ENCODE measurements at places on chromosomes 3 and 15. TPM values are rescaled to one million over a fixed set of nuclear protein-coding genes. Genes with fewer than 3 reads are reported as not detected.

HTR3E gene
- not detected for total RNA-seq

GRCh38 chr3:9615003-9615628, 34.2 kb upstream of the MTMR14 start:
- DNase-seq, result no peak

HIGD1A gene
- total RNA-seq, result 289 TPM

- DNase-seq, result no peak
These were observed 66.6 kb downstream of the CBLB start for GRCh38 chr3:105802118-105802706.

NEK11 gene
- 3.6 TPM for total RNA-seq

DNA sequence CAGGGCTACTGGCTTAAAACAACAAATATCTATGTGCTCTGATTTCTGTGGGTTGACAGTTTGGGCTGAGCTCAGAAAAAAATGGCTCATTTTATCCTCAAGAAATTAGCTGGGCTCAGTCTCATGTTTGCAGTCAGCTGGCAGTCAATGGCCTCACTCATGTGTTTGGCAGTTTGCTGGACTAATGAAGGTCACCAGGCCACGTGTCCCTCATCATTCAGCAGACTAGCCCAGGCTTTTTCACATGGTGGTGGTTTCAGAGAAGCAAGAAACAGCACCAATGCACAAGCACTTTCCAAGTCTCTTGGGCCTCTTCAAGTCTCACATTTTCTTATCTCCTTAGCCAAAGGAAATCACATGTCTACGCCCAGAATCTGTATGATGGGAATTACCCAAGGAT, 478.3 kb upstream of the PPP2R3A start:
- DNase-seq, result no peak

GRCh38 chr3:42841332-42841731, 32.1 kb downstream of the ACKR2 start:
- DNase-seq, result no peak
